ENCODE measurements at places on chromosomes 12 and 14.

DNA sequence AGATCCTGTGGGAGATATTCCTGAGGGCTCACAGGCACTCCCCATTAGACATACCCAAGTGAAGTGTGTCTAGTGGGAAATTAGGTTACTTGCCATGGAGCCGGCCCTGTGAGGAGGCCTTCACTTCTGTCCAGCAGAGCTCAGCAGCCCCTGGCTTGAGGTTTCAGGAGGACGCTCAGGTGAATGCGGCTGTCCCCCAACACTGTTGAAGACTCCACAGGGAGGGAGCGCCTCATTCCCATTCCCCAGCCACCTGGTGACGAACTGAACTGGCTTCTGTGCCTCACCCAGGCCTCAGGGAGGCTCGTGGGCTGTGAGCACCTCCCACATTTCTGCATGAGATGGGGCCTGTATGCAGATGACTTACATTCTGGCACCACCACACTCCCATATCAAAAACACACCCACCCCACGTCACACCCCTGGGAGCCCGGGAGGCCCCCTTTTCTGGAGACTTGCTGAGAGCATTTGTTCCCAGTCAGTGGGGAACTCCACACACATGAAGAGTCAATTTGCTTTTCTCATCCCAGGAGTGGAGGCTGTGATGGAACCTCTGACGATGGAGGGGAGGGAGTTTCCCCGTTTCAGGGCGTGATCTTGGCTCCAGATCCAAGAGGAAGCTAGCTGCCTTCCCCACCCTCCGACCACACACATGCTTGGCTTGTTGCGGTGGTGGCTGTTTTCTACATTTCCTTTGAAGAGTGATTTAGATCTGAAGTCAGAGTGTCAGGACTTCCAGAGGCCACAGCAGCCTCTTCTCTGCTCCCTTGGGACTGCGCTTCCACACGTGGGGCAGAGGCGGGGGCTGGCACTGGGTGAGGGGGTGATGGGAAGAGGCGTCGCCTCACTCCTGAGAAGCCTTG, 120.7 kb downstream of the ADGRD1 start:
- DNase-seq: peak; percentile 47

DNA sequence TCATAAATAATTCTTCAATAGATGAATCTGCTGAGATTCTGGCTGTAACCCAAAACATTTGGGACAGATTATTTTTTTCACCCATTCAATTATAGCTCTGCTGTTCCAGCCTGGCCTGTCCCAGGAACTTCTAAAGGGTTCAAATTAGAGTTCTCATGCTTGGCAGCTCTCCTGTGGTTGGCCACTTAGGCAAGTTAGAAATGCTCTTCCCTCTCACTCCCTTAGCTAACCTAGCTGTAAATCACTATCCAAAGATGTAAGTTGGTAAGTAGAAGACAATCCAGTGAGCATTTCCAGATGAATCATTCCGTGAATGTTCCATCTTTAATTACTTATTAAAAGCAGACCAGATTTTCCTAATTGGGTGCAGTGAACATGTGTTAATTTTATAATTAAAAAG, 760.4 kb upstream of the TBX3 start:
- DNase-seq: no peak

GRCh38 chr14:69049675-69050074, 70.6 kb upstream of the ACTN1 start:
- no peak for DNase-seq

DNA sequence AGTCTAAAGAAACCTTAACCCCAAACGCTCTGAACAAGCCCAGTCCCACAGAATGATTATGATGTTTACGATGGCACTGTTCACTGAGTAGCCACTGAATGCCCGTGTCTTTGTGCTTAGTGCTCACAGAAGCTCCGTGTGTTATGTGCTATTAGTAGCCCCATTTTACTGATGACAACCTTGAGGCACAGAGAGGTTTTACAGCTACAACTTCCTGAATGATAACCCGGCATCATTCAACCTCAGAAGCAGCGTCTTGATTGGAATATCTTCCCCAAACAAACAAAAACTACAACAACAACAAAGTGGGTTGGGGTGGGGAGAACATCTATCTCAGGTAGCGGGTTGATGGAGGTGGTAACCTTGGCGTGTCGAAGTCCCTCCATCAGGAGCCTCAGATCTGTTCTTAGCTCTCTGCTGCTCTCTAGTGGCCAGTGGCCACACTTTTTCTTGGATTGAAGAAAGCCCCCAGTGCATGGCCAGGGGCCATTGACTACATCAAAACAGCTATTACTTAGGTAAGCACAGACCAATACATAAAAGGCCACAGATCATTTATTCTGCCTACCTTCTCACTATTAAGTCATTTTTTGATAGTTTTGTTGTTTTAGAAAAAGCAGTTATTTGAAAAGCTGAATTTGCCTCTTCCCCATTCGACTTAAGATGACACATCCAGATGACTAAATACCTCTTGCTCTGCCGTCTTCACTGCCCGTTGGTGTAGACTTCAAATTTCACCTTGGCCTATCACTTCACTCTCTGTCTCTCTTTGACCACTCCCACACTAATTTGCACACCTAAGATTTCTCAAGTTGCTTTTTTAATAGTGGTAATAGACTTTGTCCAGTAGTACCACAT, 376.9 kb downstream of the GALC start:
- no peak for DNase-seq

DNA sequence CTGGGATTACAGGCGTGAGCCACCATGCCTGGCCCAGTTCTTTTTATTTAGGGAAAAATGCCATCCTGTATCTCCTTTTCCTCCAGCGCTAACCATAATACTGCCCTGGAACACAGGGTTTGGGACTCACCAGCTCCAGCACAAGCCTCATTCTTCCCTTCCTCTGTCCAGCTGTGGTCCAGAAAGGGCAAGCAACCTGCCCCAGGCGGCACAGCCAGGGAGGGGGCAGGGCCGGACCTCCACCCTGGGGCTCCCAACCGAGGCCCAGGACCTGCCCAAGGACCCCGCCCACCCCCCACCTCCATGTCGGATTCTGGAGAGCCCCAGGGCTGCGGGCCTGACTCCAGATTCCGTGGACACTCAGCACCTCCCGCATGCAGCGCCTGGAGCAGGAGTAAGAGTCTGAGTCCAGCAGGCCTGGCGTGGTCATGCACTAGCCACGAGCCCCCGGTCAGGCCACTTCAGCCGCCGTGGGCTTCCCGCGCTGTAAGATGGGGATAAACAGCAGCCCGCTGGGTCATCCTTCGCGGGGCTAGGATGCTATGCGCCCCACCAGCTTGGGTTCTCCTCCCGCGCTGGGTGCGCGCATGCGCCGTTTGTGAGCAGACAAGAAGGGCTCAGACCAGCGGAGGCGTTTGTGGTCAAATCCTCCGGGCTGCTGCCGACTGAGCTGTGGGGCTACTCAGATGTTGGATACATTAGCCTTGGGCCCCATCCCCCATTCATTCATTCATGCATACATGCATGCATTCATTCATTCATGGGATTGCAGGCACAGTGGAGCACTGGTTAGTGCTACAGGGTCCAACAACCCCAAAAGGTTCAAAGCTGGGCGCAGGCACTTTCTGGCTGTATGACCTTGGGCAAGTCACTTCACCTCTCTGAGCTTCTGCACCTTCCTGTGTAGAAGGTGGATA, 16.3 kb downstream of the TMEM119 start:
- no peak for DNase-seq

DNA sequence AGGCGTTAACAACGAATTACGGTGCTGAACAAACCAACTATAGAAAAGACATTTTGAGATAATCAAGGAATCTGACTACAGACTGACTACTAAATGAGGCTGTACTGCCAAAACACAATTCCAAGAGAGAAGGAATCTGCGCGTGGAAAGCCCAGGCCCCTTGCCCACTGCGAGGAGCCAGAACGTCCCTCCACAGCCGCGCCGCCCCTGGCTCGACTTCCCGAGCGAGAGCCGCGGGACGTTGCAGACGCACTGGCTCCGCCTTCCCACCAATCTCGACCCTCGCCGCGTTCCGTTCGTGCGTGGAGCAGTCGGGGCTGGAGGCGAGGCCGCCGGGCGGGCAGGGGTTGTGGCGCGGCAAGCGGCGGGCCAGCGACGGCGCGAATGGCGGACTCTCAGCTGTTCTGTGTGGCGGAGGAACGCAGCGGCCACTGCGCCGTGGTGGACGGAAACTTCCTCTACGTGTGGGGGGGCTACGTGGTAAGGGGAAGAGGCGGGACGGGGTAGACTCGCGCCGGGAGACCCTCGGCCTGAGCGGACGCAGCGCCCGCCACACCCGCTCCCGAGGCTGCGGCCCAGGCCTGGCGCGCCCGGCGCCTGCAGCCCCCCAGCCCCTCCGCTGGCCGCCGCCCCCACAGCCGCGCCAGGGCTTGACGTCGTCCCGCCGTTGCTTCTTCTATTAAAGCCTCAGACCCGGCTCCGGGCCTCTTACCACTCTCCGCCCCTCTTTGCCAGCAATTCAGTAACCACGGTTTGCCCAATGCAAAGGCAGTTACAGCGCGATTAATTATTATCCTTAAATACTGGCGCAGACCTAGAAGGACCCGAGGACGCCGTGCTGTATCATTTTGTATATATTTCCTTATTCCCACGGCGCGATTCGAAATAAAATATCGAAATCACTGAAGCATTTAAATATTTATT, at the start of gene KLHDC1:
Gene KLHDC1 (plus strand): TSS at position 310 of the 924 bp plus-strand sequence. CDS start 75 bp downstream, at position 385.
- peak; percentile 64 for DNase-seq

Measured in left renal pelvis (tissue), 4 donors.